ENCODE measurements at places on chromosomes 5 and 9.

DNA sequence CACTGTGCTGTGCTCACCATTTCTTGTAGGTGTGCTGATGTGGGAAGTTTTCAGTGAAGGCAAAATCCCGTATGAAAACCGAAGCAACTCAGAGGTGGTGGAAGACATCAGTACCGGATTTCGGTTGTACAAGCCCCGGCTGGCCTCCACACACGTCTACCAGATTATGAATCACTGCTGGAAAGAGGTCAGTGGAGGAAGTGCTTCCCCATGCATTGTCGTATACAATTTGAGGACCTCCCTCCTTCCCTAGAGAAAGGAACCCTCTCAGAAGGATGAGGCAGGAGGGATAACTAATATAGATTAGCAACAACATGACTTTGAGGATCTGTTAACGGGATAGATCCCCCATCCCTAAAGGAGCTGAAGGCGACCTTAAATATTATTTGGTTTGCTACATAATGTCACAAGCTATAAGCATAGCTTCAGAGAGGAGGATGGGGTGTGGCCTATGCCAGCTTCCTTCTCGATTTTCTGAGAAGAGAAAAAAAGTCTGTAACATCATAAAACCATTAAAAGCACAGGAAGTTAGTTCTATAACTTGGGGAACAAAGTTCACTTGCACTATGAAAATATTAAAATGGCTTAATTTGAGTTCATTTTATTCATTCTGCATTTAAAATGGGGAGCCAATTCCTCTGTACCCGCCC lies 17.0 kb upstream of the CYFIP2 start:
- DNase-seq: no peak

GRCh38 chr5:62340979-62341378 lies 35.0 kb downstream of the KIF2A start:
- DNase-seq: no peak

DNA sequence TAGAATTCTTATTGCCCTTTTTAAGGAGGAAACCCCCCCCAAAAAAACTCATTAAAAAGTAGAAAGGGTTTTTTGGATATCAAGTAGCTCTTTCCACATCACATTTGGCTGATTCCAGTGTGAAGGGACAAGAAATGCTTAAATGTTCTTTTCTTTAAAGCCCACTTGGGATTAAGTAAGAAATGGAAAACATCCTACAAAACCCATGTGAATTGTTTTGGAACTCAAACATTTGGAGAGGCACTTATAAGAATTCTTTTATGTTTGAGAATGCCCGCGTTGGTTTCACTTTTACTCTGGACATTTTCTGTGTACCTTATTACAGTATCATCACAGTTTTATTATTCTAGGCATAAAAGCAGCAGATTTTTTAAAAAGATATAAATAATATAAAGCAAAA lies 301.1 kb upstream of the ACTBL2 start:
- DNase-seq: no peak

- DNase-seq: no peak
Observed at GRCh38 chr9:68683433-68683832, 21.6 kb upstream of the PIP5K1B start.

GRCh38 chr9:110180511-110181434 lies 27.2 kb downstream of the C9orf152 start:
- no peak for DNase-seq

DNA sequence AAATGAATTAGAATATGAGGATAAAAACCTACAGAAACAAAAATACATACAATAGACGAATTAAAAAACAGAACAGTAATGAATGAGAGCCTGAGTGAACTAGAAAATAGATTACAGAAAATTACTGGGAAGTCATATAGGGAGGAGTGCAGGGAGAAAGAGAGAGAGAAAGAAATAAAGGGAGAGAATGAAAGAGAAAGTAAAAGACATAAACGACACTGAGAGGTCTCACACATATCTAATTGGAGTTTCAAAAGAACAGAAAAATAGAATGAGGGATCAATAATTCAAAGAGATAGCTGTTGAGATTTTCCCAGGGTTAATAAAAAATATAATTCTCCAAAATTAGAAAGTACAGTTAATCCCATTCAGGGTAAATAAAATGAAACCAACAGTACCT lies 156.4 kb upstream of the FTMT start:
- no peak for DNase-seq

DNA sequence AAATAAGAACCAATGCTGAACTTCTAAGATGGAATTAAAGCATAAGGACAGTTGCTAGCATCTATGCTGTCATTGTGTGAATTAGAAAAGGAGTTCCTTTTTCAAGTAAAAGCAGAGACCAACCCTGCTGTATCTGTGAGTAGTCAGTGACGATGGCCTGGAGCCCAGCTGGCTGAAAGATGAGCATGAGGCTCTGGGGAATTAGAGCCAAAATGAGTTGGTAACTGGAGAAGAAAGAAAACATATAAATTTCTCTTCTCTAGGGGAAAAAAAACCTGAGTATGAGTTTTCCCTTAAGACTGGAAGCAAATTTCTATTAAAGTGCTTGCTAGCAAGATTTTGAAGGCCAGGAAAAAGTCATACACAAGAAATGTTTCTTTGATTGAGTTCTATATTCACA lies 1.6 kb upstream of the SPZ1 start:
- no peak for DNase-seq

DNA sequence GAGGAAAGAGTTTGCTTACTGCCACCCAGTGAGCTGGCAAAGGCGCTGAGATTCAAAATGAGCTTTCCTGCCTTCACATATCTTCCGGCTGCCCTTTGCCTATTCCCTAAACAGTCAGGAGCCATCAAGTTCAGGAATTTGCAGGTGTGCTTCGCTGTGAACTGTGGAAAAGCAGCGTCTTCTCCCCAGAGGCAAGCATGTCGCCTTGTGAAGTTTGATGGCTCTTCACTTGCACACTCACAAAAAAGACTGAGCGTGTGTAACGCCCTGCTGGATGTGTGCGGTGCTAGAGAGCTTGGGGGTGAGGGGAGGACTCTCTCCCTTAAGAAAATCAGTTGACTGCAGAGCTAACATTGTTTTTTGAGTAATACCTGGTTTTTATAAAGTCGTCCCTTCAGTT lies 288.7 kb downstream of the DOCK8 start:
- no peak for DNase-seq
